ENCODE measurements at places on chromosomes 4 and X. TPM values are rescaled to one million over a fixed set of nuclear protein-coding genes. Genes with fewer than 3 reads are reported as not detected.
A peak's percentile ranks its signal among the peaks of the same experiment; 100 is the strongest.

DNA sequence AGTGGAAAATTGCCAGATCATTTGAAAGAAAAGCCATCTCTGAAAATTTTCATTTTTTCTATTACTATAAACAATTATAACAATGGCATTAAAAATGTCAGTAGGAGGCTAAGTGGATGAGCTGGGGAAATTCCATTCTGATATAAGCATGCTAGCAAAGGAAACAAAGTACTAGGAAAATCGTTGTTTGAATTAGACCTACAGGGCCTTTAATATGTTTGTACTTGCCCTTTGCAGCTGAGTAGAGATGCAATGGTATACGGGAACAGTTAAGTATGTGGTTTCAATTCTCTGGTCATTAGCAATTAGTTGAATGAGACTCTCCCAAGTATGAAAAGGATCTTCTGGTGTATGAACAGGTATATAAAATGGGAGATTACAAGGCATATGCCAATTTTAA lies 452.2 kb downstream of the PCDH11X start:
- H3K36me3 ChIP-seq = no peaks in the 10 kb centered on the region
- no peak for DNase-seq
- no peak overlapping the region for H3K27ac ChIP-seq
- H3K4me3 ChIP-seq = no peak overlapping the region
- peaks cover 7% of the 10 kb centered on the region for H3K27me3 ChIP-seq

- H3K4me1 ChIP-seq = no peaks in the 10 kb centered on the region
- DNase-seq = no peak
- no peak overlapping the region for H3K4me3 ChIP-seq
Measured at GRCh38 chr4:119124352-119124751, 11.3 kb upstream of the MYOZ2 start.

DNA sequence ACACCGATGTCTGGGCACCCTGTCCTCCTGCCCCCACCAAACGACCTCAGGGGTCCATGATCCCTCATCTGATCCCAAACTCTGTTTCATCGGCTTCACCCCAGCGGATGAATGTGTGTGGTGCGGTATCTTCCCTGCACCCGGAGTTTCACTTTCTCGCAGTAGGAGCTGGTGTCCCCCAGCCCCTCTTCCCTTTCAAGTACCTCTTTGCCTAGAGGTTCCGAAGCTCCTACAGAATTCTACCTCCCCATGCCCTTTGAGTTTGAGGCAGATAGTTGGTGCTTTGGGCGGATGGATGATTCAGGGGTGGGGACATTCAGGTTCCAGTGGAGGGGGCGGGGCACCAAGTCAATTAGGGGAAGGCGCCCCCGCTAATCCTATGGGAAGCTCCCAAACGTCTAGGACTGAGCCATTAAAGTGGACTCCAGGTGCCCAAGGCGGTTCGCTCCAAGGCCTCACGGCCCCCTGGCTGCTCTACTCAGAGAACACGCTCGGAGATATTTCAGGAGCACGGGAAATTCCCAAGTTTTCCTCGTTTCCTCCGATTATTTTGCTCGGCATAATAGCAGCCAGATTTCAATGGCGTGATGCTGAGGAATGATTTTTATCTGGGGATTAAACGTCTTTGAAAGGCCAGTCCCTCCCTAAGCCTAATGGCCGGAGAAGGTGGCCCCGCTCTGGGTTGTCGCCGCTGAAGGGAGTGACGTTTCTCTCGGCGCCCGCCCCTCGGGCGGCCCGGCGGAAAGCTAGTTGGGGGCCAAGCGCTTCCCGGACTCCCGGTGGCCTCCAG lies 1.3 kb downstream of the MSX1 start:
- H3K36me3 ChIP-seq = no peaks in the 10 kb centered on the region
- no peaks in the 10 kb centered on the region for H3K4me1 ChIP-seq
- peak; percentile 49 for DNase-seq
- peaks cover 7% of the 10 kb centered on the region for H3K27me3 ChIP-seq
- H3K27ac ChIP-seq = peak overlapping the region; percentile 76

GRCh38 chr4:74692972-74693371 lies 101.4 kb downstream of the BTC start:
- no peak overlapping the region for H3K27ac ChIP-seq
- no peaks in the 10 kb centered on the region for H3K27me3 ChIP-seq
- no peaks in the 10 kb centered on the region for H3K36me3 ChIP-seq
- no peak overlapping the region for H3K4me3 ChIP-seq

DNA sequence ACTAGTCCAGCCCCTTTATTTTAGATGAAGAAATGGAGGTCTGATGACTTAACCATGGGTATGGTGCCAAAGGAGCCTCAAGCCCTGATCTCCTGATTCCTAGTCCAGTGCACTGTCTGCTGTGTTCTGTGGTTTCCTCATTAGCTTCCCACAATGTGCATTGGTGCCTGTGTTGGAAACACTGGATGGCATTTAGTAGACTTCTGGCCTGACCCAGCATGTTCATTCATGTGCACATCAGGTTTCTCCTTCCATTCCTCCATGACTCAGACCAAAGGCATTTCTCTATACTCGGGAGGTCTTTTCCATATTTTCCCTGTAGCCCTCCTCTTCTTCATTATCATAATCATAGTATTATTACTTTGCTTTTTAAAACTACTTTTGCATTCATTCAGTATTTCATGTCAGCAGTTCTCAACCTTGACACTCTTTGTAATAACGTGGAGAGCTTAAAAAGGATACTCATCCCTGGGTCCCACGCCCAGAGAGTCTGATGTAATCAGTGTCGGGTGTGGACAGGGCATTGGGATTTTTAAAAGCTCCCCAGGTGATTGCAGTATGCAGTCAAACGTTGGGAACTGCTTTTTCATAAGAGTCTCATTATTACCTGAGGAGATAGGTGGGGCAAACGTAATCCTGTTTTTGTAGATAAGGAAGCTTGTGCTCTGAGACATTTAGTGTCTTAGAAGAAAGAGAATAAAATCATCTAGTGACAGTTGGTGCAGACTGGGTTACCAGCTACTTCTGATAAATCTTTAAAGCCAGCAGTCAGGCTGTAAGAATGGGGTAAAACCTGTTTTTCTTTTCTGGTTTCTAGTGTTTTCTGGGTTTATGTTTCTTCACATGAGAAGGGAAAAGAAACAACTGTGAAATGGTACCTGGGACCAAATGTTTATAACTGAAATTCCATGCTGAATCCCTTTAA lies 40.9 kb upstream of the XK start:
- no peak overlapping the region for H3K27ac ChIP-seq
- no peak for DNase-seq
- H3K4me3 ChIP-seq = no peak overlapping the region
- no peaks in the 10 kb centered on the region for H3K27me3 ChIP-seq
- H3K36me3 ChIP-seq = no peaks in the 10 kb centered on the region

DNA sequence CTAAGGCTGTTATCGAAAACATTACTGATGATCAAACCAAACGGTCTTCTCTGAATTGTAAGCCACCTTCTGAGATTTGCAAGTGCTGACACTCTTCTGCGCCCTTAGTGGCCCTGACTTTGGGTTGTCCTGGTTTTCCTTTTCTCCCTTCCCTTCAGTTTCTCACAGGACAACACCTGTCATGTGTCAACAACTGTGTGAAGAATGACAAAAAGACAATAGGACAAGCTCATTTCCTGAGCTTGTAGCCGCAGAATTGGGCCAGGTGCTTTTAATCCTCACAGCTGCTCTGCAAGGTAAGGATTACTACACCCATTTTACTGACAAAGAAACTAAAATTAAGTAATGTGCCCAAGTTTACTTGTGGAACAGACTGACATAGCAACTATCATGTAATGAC lies 44.9 kb upstream of the TXK start:
- no peaks in the 10 kb centered on the region for H3K36me3 ChIP-seq
- no peaks in the 10 kb centered on the region for H3K4me1 ChIP-seq
- H3K27ac ChIP-seq = no peak overlapping the region
- no peak overlapping the region for H3K4me3 ChIP-seq

- no peaks in the 10 kb centered on the region for H3K27me3 ChIP-seq
- no peak for DNase-seq
- H3K4me3 ChIP-seq = no peak overlapping the region
- H3K36me3 ChIP-seq = no peaks in the 10 kb centered on the region
Measured at GRCh38 chr4:172601195-172601594, 567.4 kb upstream of the GALNT7 start.

DNA sequence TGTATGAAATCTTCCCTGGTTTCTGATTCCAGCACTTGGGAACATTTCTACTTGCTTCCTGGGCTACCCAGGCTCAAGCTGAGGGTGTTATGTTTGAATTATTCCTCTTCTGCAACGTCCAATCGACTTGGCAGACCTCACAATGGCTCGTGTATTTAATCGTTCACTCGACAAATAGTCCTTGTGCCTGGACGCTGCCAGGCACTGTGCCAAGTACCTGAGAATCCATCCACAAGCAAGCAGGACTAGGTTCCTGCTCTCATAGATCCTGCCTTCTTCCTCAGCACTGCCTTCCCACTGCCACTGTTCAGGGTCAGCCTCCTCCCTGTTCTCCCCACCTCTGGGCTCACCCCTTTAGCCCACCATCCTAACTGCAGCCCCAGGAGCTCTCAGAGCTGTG lies 113.3 kb downstream of the EFNB1 start:
- DNase-seq = no peak
- H3K4me1 ChIP-seq = no peaks in the 10 kb centered on the region
- H3K4me3 ChIP-seq = no peak overlapping the region
- no peaks in the 10 kb centered on the region for H3K36me3 ChIP-seq
- H3K27me3 ChIP-seq = no peaks in the 10 kb centered on the region

Gene SNCA
- 18.7 TPM for total RNA-seq

Gene GAGE12J
- total RNA-seq = not detected
